Pons (tissue), 1 donor: ENCODE measurements at places on chromosomes 7 and 10.

GRCh38 chr10:43172645-43173044 is 34.4 kb downstream of the CSGALNACT2 start:
- no peak for DNase-seq

DNA sequence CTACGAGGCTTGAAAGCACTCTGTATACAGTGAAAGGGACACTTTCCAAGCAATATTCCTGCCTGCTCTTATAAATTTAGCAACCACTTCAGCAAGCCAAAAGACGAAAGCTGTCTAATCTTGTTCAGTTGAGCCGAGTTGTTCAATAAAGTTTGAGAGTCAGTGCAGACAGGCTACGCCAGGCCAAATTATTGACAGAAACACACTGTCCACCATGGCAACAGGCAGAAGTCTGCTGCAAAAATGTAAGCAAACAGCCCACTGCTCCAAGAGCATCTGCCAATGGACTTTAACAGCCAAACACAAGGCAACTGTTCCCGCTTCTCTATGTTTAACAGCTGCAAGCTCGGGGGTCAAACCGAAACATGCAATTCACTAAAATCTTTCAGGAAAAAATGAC is 85.7 kb downstream of the GLI3 start:
- DNase-seq = peak; percentile 49

GRCh38 chr7:46990761-46991160 is 591.1 kb downstream of the TNS3 start:
- DNase-seq = no peak

- no peak for DNase-seq
These were observed 482 bp upstream of the CLDN12 start for GRCh38 chr7:90402785-90403173.

DNA sequence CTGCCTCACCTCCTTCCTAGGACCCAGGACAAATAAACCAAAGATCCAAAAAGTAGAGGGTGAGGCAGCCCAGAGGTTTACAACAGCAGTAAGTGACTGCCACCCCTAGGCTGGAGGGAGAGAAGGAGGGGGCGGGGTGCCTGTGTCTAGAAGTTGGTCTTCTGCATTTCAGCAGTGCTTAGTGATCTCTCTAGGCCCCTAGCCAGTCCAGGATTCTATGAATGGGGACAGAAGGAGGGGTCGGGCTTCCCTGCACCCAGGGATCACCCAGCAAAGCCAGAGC is 62.8 kb upstream of the KDM7A start:
- no peak for DNase-seq

GRCh38 chr10:3330663-3331062 is 158.1 kb upstream of the PITRM1 start:
- DNase-seq = no peak

GRCh38 chr7:144656965-144657517 is 178.8 kb downstream of the TPK1 start:
- peak; percentile 7 for DNase-seq

DNA sequence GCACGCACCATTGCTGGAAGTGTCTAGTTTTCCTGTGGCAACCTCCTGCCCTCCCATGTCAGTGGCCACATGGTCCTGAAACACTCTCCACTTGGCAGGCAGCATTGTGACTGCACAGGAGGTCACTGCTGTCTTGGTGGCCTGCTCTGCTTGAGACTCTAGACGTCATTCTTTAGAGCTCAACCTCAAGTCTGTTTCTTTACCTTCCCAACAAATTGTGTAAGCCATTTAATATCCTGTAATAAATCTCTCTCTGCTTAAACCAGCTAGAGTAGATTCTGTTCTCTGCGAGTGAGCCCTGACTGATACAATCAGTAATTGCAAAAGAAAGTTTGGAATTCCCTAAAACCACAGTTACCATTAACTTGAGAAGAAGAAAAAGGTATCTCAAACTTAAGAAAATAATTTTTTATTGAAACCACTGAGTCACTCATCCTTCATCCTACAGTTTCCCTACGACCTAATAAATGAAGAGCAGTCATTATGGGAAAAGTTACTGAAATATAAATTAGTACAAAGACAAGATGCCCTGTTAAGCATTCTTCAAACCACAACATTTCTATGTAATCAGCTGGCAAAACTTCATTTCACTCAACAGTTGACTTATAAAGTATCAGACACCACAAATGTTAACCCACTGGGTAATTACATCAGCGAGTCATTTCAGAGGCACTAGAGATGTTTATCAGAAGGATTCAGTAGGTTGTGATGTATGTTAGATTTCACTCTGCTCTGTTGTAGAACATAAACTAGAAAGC is 18.0 kb downstream of the SLC25A13 start:
- DNase-seq = no peak

- no peak for DNase-seq
These were observed 8.7 kb downstream of the BRAF start for GRCh38 chr7:140915935-140916555.

GRCh38 chr10:125472010-125472607 is 210.9 kb downstream of the TEX36 start:
- no peak for DNase-seq

DNA sequence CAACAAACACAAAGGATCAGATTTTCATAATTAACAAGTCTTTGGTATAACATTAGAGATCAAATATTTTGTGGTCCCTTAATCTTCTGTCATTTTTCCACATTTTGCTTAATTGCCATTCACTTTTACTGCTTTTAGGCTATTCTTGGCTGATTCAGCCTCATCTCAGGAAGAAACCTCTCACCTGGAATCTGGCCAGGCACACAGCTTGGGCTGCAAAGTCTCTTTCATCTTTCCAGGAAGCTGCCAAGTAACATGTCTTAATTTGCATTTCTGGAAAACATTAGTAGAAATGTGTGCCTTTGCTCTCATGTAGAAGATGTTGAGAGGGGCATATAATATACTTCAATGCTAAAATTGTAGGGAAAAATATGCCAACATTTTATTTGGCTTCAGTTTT is 174.2 kb upstream of the STEAP4 start:
- DNase-seq = peak; percentile 75

DNA sequence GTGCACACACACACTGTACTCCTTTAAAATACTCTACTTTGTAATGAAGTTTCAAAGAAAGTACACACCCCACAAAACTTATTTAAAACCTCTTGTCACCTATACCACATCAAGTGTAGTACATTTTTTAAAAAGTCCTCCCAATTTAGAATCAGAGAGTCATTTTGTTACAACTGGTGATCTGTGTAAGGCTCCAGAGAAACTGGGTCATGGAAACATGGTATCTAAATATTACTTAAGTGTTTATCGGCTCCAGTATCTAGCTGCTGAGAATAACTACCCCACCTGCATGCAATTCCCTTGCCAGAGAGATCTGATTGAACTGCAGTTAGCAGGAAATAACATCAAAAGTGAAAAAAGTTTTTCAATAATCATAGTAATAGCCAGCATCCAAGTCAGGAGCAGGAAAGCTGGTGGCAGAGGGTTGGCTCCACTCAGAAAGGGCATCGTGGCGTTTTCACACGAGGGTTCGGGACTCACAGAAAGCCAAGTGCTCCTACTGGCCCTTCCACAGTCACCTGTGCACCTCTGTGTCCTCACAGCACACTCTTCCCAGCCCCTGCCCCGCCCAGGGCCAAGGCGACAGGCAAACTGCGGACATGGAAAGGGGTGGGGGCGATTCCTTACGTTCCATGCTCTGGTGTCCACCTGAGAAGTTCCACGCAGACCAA is 6.5 kb downstream of the RGS10 start:
- no peak for DNase-seq

- DNase-seq = no peak
These were observed 92.5 kb upstream of the SLC13A1 start for GRCh38 chr7:123292227-123292626.

DNA sequence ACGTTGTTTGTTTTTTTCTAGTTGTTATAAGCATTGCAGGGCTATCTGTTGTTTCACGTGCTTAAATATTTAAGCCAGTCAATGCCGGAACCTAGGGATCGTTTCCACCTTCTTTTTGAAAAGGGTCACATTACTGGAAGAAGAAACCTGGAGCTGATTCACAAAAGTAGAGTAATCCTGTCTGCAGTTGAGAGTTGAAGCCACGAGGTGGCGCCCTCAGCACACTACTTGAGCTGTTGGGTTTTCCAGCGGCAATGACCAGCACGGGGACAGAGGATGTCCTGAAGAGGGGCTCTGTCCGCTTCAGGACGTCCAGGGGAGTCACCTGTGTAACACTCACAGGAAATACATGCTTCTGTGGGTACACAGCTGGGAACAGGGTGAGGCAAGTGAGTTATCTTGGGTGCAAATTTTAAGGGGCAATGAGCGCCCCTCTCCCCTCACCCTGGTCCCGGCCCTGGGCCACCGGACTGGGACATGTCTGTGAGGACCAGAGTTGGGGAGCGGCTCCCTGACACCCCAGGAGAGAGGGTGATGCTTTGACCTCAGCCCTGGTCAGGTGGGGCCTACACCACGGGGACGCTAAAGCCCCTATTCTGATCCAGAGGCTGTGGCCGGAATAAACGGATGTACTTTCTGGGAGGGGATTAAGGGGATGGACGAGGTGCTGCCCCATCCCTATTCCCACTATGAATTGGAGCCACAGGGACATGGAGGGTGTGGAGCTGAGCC is 26.3 kb upstream of the WDFY4 start:
- DNase-seq = peak; percentile 78

- no peak for DNase-seq
These were observed 357.5 kb upstream of the LRGUK start for GRCh38 chr7:133769668-133770067.

- no peak for DNase-seq
These were observed 115.6 kb downstream of the LHFPL3 start for GRCh38 chr7:104444017-104444416.

DNA sequence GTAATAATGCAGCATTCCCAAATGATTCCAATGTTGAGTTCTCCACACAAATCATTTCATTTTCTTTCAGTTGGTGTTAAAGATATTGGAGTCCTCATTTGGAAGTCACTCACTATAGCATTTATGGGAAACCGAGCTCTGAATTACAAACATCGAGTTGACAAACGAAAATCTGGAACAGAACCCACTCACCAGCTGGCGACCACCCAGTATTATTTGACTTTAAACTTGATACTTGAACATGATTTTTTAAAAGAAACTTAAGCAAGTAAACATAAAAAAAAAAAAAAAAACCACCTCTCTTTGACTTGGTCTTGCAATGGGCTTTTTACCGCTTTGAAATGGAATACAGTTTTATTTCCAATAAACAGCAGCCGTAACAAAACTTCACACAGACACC is 576.6 kb upstream of the C7orf33 start:
- DNase-seq = no peak

- no peak for DNase-seq
These were observed 51.8 kb upstream of the MRLN start for GRCh38 chr10:59805014-59805413.

DNA sequence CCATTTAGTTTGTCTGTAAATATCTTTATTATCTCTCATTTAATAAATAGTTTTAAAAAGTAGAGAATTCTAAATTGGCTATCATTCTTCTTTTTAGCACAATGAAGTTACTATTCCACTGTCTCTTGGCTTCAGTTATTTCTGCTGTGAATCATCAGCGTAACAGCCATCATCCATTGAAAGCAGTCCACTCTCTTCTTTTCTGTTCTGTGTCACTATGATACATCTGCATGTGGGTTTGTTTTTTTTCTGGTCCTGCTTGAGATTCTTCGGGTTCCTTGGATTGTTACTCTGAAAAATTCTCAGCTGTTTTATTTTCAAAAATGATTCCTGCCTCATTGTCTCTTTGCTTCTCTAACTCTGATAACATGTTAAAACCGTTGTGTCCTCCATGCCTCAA is 52.5 kb downstream of the CSGALNACT2 start:
- peak; percentile 75 for DNase-seq

GRCh38 chr7:140048138-140048537 is 14.6 kb downstream of the PARP12 start:
- no peak for DNase-seq

- DNase-seq = no peak
These were observed 4.5 kb downstream of the CFAP46 start for GRCh38 chr10:132937861-132938260.

DNA sequence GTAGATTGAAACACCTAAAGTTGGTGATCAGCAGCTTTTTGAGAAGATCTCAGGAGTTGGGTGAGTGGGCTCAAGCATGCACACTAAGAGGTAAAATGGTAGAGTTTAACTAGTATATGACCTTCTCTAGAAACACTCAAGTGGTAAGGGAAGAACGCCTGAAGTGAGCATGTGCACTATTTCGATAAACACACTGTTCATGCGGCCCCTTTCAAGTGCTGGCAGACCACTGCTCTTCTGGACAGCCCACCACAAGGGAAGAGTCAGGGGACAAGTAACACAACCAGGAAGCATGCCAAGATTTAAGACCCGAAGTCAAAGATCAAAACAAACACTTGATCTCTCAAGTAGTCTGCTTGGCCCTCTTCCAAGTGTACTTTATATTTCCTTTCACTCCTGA is 519.5 kb upstream of the ZWINT start:
- no peak for DNase-seq

GRCh38 chr10:78829565-78829964 is 239.2 kb upstream of the ZMIZ1 start:
- DNase-seq = no peak

DNA sequence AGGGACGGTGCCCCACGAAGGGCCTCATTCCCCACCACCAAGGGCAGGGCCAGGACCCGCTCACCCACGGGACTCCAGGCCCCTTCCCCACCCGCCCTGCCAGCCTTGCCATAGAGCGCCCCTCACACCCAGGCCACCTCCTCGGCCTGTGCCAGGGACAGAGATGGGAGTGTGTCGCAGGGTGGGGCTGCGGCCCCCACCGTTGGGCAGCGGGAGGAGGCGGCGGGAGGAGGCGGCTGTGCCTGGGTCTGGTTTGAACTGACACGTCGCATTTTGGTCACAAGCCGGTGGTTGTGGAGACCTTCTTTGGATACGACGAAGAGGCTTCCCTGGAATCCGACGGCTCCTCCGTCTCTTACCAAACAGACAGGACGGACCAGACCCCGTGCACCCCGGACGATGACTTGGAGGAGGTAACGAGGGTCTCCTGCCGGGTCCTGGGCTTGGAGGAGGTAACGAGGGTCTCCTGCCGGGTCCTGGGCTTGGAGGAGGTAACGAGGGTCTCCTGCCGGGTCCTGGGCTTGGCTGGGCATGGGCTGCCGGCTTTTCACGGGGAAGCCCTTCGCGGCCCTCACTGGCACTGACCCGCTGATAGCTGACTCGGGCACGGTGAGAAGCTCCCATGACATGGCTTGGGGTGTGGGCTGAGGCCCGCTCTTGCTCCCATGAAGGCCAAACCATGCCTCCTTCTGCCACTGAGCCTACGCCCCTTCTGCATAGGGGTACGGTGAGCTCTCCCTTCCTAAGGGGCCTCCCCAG is 46.4 kb upstream of the DPYSL4 start:
- DNase-seq = no peak
